ENCODE measurements at places on chromosomes 16 and 17. TPM values are rescaled to one million over a fixed set of nuclear protein-coding genes. Genes with fewer than 3 reads are reported as not detected.

TNP2 gene
- total RNA-seq: not detected

KRT33A gene
- not detected for total RNA-seq

MMP25 gene
- total RNA-seq: 2.0 TPM

DNA sequence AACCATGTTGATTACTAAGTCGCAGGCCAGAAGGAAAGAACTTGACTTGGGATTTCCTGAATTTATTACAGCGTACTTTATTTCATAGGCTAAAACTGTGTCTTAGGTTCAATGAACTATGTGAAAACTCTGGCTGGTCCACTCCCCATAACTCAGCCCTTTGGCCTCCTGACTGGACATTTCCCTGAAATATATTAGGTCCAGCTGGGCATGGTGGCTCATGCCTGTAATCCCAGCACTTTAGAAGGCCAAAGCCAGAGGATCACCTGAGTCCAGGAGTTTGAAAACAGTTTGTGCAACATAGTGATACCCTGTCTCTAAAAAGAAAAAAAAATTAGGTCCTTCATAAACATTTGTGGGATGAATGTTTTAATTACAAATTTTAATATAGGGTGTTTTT lies 97.0 kb downstream of the CYLD start:
- H3K36me3 ChIP-seq: no peaks in the 10 kb centered on the region
- H3K27me3 ChIP-seq: peaks cover 3% of the 10 kb centered on the region
- no peak overlapping the region for H3K4me3 ChIP-seq
- peaks cover 7% of the 10 kb centered on the region for H3K4me1 ChIP-seq
- H3K27ac ChIP-seq: no peak overlapping the region

DNA sequence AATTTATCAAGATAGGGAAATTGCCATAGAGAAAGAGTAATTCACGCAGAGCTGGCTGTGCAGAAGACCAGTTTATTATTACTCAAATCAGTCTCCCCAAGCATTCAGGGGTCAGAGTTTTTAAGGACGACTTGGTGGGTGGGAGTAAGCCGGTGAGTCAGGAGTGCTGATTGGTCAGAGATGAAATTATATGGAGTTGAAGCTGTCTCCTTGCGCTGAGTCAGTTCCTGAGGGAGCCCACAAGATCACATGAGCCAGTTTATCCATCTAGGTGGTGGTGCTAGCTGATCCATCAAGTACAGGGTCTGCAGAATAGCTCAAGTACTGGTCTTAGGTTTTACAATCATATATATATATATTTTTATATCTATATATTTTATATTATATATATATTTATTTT lies 6.0 kb upstream of the AQP8 start:
- no peak overlapping the region for H3K4me3 ChIP-seq
- no peaks in the 10 kb centered on the region for H3K4me1 ChIP-seq
- H3K27me3 ChIP-seq: no peaks in the 10 kb centered on the region
- DNase-seq: no peak

- no peaks in the 10 kb centered on the region for H3K27me3 ChIP-seq
- no peak for DNase-seq
- H3K4me3 ChIP-seq: no peak overlapping the region
- peaks cover 28% of the 10 kb centered on the region for H3K36me3 ChIP-seq
- no peaks in the 10 kb centered on the region for H3K4me1 ChIP-seq
- no peak overlapping the region for H3K27ac ChIP-seq
Observed at GRCh38 chr17:77503293-77503655, 362.5 kb downstream of the SEC14L1 start.

DNA sequence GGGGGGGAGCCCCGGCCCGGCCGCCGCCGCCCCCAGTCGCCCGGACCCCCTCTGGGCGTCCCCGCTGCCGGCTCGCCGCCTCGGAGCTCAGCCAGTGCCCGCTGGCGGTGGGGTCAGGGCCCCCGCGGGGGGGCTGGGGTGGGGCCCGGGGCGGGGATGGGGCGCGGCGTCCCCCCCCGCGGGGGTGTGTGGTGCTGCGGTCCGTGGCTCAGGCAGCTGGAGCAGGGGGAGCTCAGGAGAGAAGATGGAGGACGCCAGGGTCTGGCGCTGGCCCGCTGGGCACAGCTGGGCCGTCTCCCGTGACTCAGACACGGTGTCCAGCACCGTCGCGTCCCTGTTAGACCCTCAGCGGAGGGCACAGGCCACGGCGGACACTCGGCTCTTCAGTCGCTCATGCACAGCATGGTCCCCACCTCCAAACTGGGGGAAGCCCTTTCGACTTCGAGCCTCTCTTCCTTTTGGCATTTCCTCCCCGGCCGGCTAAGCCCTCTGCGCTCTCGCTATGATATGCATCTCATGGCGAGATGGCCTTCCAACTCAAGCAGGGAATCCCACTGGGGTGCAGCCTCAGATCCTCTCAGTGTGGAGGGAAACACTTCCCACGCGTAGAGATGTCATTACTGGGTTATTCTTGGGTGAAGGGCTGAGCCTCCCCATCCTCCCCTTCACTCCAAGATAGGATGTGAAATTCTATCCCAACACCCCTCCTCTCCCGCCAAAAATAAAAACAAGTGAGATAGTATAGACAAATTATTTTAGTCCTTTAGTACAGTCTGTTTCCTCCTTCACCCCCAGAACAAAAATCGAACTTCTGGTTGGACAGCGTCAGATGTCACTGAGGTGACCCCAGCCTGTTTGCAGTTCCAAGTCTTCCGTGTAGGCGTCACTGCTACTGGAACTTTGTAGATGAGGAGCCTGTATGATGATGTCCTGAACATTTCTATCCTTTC lies 522 bp upstream of the VEZF1 start:
- H3K27ac ChIP-seq: peak overlapping the region; percentile 59
- DNase-seq: no peak
- H3K4me1 ChIP-seq: peaks cover 25% of the 10 kb centered on the region
- H3K36me3 ChIP-seq: no peaks in the 10 kb centered on the region

DNA sequence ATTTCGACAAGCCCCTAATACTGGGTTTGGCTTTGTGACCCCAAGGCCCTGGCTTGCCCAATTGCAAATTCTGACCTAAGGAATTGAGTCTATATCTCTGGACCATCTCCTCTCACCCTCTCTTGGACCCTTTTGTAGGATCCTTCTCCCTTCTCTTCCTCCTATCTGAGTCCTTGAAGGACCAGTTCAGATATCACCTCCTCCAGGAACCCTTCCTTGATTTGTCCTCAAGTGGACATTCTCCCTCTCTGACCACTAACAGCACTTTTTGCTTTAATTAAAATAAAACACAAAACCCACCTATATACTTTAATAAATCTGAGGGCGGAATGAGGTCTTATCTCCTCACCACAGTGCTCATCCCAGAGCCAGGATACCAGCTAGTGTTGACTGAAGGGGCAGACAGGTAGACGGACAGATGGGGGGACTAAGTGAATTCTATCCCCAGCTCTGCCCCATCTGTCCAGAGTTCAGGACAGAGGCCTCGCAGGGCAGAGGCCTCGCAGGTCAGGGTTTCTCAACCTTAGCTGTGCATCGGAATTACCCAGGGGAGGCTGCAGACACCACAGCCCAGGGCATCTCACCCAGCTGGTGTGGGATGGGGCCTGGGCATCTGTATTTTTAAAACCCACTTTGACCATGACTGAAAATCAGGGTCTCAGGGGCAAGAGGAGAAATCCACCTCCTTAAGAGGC lies 9.1 kb downstream of the PLCD3 start:
- DNase-seq: no peak
- H3K27me3 ChIP-seq: peaks cover 2% of the 10 kb centered on the region
- H3K4me1 ChIP-seq: peaks cover 8% of the 10 kb centered on the region

DNA sequence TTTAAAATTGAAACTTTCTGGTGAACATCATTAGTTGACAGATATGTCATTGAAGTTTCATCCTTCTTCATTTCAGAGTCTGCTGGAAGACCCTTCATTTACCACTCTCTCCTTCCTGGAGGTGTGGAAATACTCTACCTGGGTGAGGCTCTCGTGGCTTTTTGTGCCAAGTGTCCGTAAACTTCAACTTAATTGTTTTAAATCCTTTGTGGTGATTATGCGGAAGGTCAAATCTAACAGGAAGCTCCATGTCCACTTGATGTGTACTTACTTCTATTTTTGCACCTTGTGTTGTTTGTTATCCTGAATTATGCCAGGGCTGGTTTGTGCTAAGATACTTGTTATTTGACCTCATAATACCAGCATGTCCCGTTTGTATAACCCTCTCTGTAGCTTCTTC lies 129.2 kb downstream of the WWOX start:
- no peak overlapping the region for H3K4me3 ChIP-seq
- H3K27ac ChIP-seq: no peak overlapping the region
- H3K36me3 ChIP-seq: no peaks in the 10 kb centered on the region

- no peaks in the 10 kb centered on the region for H3K27me3 ChIP-seq
- no peaks in the 10 kb centered on the region for H3K36me3 ChIP-seq
- no peak overlapping the region for H3K27ac ChIP-seq
- no peak for DNase-seq
Observed at GRCh38 chr16:55575496-55575895, 9.0 kb downstream of the CAPNS2 start.

DNA sequence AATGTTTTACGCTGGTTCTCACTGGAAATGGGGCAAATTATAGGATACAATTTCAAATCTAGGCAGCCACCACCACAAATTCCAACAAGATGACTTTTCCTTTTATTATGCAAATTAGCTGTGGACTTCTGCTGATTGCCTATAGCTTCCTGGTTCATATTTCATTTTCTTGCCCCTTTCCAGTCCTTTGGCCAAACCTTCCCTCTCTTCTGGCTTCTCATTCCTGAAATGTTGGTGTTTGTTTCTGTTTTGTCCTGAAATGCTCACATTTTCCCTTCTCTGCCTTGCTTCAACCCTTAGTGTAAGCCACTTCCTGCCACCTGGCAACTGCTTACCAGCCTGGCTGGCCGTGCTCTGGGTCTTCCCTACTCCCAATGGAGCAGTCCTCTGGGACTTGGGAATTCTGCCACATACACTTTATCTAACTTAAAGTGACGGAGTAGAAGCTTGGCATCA lies 14.0 kb downstream of the PRSS54 start:
- no peak overlapping the region for H3K27ac ChIP-seq
- no peak for DNase-seq
- no peak overlapping the region for H3K4me3 ChIP-seq
- H3K4me1 ChIP-seq: no peaks in the 10 kb centered on the region
- H3K36me3 ChIP-seq: no peaks in the 10 kb centered on the region
- H3K27me3 ChIP-seq: no peaks in the 10 kb centered on the region

DNA sequence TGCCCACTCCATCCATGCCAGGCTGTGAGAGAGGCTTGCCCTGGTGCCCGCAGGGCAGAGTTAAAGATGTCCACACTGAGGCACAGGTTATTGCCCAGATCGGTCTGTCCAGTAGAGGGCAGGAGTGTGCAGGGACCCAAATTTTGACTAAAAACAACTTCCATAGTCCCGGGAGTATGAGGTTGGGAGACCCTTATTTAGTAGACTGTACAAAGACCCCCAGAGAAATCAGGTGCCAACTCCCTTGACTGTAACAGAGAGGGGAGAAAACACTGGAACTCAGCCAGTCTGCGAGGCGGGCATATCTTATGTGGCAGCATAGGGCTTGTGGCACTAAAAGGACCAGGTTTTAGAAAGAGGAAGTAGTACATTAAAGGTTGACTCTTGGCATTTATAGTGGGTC lies 43.4 kb downstream of the HNF1B start:
- peak; percentile 55 for DNase-seq
- H3K4me3 ChIP-seq: no peak overlapping the region
- H3K36me3 ChIP-seq: no peaks in the 10 kb centered on the region
- H3K27ac ChIP-seq: no peak overlapping the region
- H3K4me1 ChIP-seq: no peaks in the 10 kb centered on the region
- peaks cover 5% of the 10 kb centered on the region for H3K27me3 ChIP-seq

- no peak overlapping the region for H3K27ac ChIP-seq
- no peak overlapping the region for H3K4me3 ChIP-seq
- H3K4me1 ChIP-seq: peaks cover 7% of the 10 kb centered on the region
- no peaks in the 10 kb centered on the region for H3K36me3 ChIP-seq
- no peak for DNase-seq
Observed at GRCh38 chr16:67299269-67299668, 19.9 kb downstream of the PLEKHG4 start.
